Right lobe of liver (tissue), 6 donors: ENCODE measurements at places on chromosomes 7 and 10. TPM values are rescaled to one million over a fixed set of nuclear protein-coding genes. Genes with fewer than 3 reads are reported as not detected.

DNA sequence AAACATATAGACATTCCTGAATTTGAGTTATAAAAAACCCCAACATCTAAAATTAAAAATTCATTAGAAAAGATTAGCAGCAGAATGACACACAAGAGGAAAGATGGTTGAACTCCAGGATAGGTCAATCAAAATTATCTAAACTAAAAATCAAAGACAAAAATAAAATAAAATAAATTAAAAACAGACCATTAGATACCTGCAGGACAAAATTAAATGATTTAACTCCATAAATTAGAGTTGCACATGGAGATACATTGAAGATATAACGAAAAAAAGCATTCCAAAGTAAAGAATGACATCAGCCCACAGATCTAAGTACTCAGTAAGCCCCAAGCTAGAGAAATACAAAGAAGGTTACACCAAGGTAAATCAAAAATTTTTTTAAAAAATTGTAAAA, 226.1 kb upstream of the SORCS1 start:
- H3K4me3 ChIP-seq, result no peak overlapping the region
- no peaks in the 10 kb centered on the region for H3K27me3 ChIP-seq
- no peak for DNase-seq
- H3K36me3 ChIP-seq, result no peaks in the 10 kb centered on the region
- H3K27ac ChIP-seq, result no peak overlapping the region
- H3K4me1 ChIP-seq, result no peaks in the 10 kb centered on the region

DNA sequence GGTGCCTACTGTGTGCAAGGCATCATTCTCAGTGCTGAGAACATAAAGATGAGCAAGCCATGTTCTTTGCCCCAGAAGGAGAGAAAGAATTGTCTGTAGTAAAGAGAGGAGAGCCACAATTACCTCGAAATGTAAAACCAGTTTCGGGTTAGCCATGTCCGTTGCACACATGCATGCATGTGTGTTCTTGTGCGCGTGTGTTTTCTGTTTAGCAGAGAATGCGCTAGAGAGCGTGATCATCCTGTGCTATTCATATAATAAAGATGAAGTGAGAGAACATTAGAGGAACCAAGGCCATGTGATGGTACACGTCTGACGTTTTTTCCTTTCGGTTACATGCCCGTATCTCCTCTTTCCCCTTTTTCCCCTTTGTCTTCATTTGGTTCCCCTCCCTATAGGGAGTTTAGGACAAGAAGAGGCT, 158.2 kb downstream of the CELF2 start:
- H3K4me3 ChIP-seq, result no peak overlapping the region
- no peaks in the 10 kb centered on the region for H3K27me3 ChIP-seq
- H3K36me3 ChIP-seq, result no peaks in the 10 kb centered on the region

MLLT10 gene
- 19.5 TPM for total RNA-seq

DNA sequence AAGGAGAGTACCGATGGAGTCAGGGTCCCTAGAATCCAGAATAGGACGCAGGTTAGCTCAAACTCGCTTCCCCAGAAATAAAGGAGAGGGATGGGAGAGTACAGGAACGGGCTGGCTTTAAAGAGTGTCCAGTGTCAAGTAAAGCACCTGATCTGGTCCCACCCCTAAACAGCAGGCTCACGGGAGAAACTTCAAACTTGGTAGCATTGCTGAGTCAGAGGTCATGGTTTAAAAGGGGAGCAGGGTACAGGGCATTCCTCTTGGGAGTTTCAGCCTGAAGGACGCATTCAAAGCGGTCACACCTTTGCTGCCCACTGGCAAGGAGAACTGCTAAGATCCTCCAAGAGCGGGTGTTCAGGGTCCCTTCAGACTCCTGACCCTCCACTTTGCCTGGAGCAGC, 140.7 kb downstream of the GLI3 start:
- no peak overlapping the region for H3K4me3 ChIP-seq
- no peak for DNase-seq
- H3K27me3 ChIP-seq, result no peaks in the 10 kb centered on the region

GBX1 gene
- total RNA-seq, result not detected

DNA sequence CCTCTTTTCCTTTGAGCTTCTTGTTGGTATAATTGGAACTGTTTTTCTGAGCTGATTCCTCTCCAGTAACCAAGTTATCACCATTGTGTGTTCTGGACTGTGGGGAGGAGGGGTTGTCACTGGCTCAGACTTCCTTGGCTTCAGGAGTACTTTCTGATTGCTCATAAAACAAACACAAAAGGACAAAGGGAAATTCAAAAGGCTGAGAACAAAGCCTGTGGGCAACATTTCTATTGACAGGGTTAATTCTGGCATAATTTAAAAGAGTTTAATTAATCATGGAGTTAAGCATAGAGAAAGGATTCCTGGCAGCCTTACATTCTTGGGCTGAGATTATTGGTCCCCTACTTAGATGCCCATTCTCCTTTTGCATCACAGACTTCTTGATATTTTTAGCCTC, 222.9 kb upstream of the KMT2E start:
- no peak overlapping the region for H3K4me3 ChIP-seq
- no peaks in the 10 kb centered on the region for H3K36me3 ChIP-seq
- no peak overlapping the region for H3K27ac ChIP-seq
- no peaks in the 10 kb centered on the region for H3K27me3 ChIP-seq
- H3K4me1 ChIP-seq, result no peaks in the 10 kb centered on the region
- DNase-seq, result no peak

CAMK1D gene
- total RNA-seq, result 5.3 TPM

IL2RA gene
- not detected for total RNA-seq

- H3K4me1 ChIP-seq, result no peaks in the 10 kb centered on the region
- no peak for DNase-seq
- no peaks in the 10 kb centered on the region for H3K36me3 ChIP-seq
- no peaks in the 10 kb centered on the region for H3K27me3 ChIP-seq
- peak overlapping the region; percentile 77 for H3K27ac ChIP-seq
- H3K4me3 ChIP-seq, result no peak overlapping the region
These were observed 83.9 kb downstream of the PIP4K2A start for GRCh38 chr10:22630234-22631174.

R3HCC1L gene
- 5.4 TPM for total RNA-seq

- H3K27ac ChIP-seq, result no peak overlapping the region
- H3K27me3 ChIP-seq, result no peaks in the 10 kb centered on the region
- DNase-seq, result no peak
- H3K4me1 ChIP-seq, result no peaks in the 10 kb centered on the region
- no peaks in the 10 kb centered on the region for H3K36me3 ChIP-seq
These were observed 95.0 kb downstream of the KLF6 start for GRCh38 chr10:3689871-3690510.

GRCh38 chr7:22860784-22861482, 38.3 kb upstream of the TOMM7 start:
- H3K4me3 ChIP-seq, result no peak overlapping the region
- no peaks in the 10 kb centered on the region for H3K27me3 ChIP-seq
- H3K27ac ChIP-seq, result no peak overlapping the region
- no peaks in the 10 kb centered on the region for H3K4me1 ChIP-seq
- no peaks in the 10 kb centered on the region for H3K36me3 ChIP-seq

NPY gene
- not detected for total RNA-seq

DNA sequence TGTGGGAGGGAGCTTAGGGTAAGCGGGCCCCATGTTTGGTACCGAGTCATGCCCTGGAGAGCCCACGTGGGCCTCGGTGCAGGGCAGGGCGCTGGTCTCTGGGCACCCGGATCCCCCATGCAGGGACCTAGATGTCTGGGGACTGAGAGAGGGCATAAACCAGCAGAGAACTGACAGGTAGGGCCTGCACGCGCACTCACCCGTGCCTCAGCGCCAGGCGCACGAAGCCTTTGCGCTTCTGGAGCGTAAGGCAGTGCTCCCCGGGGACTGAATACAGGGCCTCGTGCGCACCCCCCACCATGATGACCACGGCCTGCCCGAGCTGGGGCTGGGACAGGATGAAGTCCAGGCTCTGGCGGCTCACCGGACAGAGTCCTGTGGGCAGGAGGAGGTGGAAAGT, 2.8 kb downstream of the MOGAT3 start:
- H3K4me1 ChIP-seq, result no peaks in the 10 kb centered on the region
- no peak for DNase-seq
- H3K36me3 ChIP-seq, result no peaks in the 10 kb centered on the region
- H3K27ac ChIP-seq, result no peak overlapping the region

GRCh38 chr7:128019288-128019687, 11.9 kb downstream of the LRRC4 start:
- H3K4me3 ChIP-seq, result no peak overlapping the region
- peaks cover 7% of the 10 kb centered on the region for H3K36me3 ChIP-seq
- H3K4me1 ChIP-seq, result no peaks in the 10 kb centered on the region
- no peak overlapping the region for H3K27ac ChIP-seq
- no peaks in the 10 kb centered on the region for H3K27me3 ChIP-seq

DNA sequence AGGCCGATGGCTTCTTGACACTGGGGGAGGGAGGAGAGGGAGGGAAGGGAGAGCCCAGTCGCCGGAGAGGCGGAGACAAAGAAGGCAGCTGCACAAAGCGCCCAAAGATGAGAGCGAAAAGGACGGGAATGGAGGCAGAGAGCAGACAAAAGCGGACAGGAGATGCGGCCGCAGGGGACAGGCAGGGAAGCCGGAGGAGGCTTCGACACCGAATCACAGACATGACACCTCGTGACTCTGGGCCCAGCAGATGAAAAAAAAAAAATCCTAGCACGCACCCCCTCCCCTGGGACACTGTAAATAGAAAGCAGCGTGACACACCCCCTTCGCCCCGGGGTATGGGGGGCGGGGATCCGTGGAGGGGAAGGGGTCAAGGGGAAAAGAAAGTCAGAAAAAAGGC, 976 bp downstream of the NAT16 start:
- peaks cover 31% of the 10 kb centered on the region for H3K27me3 ChIP-seq
- no peaks in the 10 kb centered on the region for H3K4me1 ChIP-seq
- no peak overlapping the region for H3K27ac ChIP-seq
- no peaks in the 10 kb centered on the region for H3K36me3 ChIP-seq
- no peak for DNase-seq
- no peak overlapping the region for H3K4me3 ChIP-seq

GRCh38 chr10:89384474-89385340, 6.9 kb downstream of the IFIT1B start:
- DNase-seq, result no peak
- H3K27ac ChIP-seq, result no peak overlapping the region
- H3K4me1 ChIP-seq, result no peaks in the 10 kb centered on the region

DNA sequence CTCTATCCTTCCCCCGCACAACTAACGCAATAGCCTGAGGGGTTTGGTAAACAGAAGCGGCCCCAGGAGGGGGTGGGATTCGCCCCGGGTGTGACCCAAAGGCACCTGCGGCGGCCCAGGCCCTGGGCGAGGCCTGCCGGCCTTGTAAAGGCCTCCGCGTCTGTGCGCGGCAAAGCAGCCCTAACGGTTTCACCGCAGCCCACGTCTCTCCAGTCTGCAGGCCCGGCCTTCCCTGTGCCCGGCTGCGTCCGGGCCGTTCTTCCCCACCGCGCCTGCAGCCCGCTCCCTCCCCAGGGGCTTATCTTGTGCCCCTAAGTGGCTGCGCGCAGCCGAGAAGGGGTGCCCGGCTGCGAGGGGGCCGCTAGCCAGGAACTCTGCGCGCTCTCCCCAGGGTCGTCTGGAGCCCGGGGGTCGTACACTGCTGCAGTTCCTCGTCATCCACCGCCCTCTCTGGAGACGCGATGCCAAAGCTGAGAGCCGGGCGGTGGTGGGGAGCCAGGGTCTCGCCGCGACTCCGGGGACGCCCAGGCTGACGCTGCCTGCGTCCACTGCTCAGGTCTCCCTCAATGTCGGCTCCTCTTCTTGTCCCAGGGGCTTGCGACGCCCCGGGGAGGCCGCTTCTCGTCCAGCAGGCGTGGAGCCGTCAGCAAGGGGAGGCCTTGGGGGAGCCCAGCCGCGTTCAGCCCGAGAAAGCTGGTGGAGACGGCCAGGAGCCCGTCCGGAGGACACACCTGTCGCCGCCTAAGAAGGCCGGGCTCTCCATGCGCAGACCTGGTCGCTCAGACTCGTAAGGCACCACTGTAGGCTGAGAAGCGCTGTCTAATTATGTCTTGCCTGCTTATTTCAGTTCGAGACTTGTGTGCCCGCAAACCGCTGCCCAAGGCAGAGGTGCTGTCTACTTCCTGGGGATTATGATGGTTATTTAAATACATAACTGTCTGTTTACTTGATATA, 132.3 kb downstream of the SPAG6 start:
- H3K4me1 ChIP-seq, result no peaks in the 10 kb centered on the region
- H3K36me3 ChIP-seq, result no peaks in the 10 kb centered on the region
- H3K27me3 ChIP-seq, result peaks cover 36% of the 10 kb centered on the region
- H3K4me3 ChIP-seq, result no peak overlapping the region

- no peaks in the 10 kb centered on the region for H3K36me3 ChIP-seq
- peak within 1 kb of the TSS; percentile 18 for H3K4me3 ChIP-seq
- no peak within 1 kb of the TSS for H3K27ac ChIP-seq
These were observed at the start of gene SYCE1 for GRCh38 chr10:133565441-133566294. TSS of gene SYCE1 (minus strand) at chr10:133565583. CDS start at chr10:133565529, 54 bp downstream.

GRCh38 chr7:100693312-100694097, 545 bp downstream of the GIGYF1 start:
- peak overlapping the region; percentile 62 for H3K27ac ChIP-seq
- H3K36me3 ChIP-seq, result peaks cover 6% of the 10 kb centered on the region
- H3K4me1 ChIP-seq, result peaks cover 19% of the 10 kb centered on the region
- H3K4me3 ChIP-seq, result peak overlapping the region; percentile 82

DNA sequence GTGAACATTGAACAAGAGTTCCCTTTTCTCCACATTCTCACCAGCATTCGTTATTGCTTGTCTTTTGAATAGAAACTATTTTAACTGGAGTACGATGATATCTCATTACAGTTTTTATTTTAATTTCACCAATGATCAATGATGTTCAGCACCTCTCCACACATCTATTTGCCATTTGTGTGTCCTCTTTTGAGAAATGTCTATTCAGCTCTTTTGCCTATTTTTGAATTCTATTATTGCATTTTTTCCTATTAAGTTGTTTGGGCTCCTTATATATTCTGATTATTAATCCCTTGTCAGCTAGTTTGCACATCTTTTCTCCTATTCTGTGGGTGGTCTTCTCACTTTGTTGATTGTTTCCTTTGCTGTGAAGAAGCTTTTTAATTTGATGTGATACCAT, 241.1 kb upstream of the CTBP2 start:
- no peaks in the 10 kb centered on the region for H3K4me1 ChIP-seq
- no peaks in the 10 kb centered on the region for H3K36me3 ChIP-seq
- no peak overlapping the region for H3K4me3 ChIP-seq
- H3K27ac ChIP-seq, result no peak overlapping the region

ZNF398 gene
- total RNA-seq, result 5.9 TPM

CPXM2 gene
- total RNA-seq, result 1.2 TPM

- H3K27ac ChIP-seq, result no peak overlapping the region
- H3K27me3 ChIP-seq, result no peaks in the 10 kb centered on the region
- no peak overlapping the region for H3K4me3 ChIP-seq
- H3K4me1 ChIP-seq, result no peaks in the 10 kb centered on the region
These were observed 9.0 kb downstream of the AEBP1 start for GRCh38 chr7:44112997-44113763.

DNA sequence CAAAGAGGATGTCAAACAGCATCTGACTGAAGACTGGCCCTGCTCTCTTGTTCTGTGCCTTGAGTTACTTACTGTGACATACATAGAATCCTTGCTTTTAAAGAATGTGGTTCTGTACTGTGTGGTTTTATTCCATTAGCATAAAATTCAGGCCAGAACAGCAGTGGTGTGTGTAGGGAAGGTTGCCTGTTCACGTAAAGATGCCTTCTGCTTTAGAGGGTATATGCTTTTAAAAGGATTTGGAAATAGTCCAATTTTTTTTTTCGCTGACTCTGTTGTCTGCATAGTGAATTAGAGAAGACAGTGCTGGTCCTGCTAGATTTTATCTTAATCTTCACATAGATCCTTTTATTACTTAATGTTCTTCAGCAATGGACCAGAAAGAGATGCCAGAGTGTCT, 470.8 kb upstream of the SEMA3A start:
- H3K4me3 ChIP-seq, result no peak overlapping the region
- DNase-seq, result no peak
